ENCODE measurements at places on chromosomes 1 and 21.

GRCh38 chr21:19692231-19692630 is 1288.6 kb upstream of the TMPRSS15 start:
- DNase-seq = no peak

- DNase-seq = no peak
Measured at GRCh38 chr1:92030656-92031107, 897 bp downstream of the EPHX4 start.

DNA sequence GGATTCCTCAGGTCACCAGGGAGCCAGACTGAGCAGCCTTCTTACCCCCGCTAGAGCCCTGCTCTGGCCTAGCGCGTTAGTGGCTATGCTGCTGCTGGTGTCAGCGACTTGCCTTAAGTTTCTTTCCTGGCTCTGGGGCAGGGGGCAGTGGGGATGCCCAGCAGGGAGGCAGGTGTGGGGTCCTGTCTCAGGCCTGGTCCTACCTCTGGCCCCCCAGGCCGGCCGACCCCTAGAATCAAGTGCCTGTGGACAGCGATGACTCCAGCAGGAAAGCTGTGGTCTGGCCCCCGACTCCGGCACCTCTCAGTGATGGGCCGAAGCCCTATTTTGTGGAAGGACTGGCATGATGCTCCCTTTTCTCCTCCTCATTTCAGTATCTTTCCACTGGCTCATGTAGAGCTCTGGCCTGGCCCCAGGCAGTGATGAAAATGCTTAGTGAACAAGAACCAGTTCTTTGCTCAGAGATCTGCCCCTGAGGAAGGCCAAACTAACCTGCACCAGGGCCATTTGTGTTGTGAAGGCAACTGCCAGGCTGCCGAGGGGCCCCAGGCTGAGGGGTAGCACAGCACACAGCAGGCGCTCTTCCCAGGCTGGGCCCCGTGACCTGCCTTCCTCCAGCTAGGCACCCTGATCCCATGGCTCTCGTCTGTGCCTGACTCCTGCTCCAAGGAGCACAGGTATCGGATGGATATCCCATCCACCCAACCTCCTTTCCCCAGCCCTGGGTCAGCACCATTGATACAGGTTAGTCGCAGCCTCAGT is 23.7 kb downstream of the MRPL37 start:
- no peak for DNase-seq

- DNase-seq = no peak
Measured at GRCh38 chr1:40708750-40709099, 17.2 kb downstream of the NFYC start.

- DNase-seq = no peak
Measured at GRCh38 chr1:110308247-110308646, 30.9 kb upstream of the RBM15 start.

DNA sequence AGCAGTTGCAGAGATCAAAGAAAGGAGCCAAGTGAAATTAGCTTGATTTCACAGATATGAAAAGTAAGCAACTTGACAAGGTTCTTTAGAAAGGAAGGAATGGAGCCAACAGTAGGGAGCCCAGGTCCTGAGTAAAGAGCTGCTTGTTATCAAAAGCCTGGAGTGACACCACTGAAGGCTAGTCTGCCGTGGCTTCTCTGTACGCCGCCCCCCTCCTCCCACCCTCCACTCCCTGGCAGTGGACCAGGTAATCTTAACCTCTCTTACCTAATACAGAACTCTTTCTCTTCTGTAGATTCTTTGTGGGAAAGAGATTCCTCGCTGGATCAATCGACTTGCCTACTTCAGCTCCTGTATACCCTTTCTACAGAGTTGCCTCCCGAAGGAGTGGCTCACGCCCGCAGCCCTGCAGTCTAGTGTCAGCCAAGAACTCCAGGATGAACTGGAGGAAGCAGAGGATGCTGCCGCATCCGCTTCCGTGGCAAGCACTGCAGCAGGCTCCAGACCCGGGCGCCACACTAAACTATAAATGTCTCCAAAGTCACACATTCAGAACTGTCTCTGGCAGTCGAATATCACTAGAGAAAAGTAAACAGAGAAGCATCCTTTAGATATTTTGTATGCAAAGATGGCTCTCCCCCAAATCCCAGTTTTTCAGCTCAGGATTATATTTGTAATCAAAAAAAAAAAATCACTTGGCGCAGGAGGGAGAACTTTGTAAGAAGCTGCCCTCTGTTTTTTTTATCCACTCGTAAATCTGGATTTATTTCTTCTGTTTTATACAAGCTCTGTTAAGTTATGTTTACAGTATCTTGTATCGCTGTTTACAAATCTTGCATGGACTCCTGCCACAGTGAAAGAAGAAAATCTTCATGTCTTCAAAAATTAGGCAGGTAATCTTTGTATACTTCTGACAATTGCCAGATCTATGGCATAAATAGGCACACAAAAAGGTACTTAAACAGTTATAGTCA is 52.6 kb downstream of the DESI2 start:
- DNase-seq = no peak

GRCh38 chr1:174157157-174157806 is 2.0 kb upstream of the RABGAP1L start:
- DNase-seq = no peak

- peak; percentile 93 for DNase-seq
Measured at GRCh38 chr1:24289937-24290595, 29.1 kb upstream of the GRHL3 start.

GRCh38 chr1:8812081-8812480 is 5.4 kb downstream of the RERE start:
- no peak for DNase-seq

- no peak for DNase-seq
Measured at GRCh38 chr1:6286266-6286665, 25.4 kb upstream of the GPR153 start.

- no peak for DNase-seq
Measured at GRCh38 chr1:57102561-57103326, 136.9 kb upstream of the C8B start.

DNA sequence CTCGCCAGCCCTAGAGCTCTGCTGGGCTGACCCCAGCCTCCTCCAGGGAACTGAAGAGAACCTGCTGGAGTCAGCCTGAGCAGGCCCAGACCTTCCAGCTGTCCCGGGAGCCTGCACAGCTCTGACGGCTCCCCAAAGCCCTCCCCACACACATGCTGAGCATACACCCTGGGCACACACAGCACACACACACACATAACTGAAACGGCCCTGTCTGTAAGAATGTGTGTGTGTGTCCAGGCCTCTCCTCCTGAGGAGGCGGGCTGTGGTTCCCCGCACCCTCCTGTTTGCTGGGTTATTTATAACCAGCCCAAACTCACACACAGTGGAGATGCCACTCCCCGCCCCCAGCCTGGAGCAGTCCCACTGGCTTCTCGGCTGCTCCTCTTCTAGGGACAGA is 20.2 kb downstream of the SDC3 start:
- no peak for DNase-seq

DNA sequence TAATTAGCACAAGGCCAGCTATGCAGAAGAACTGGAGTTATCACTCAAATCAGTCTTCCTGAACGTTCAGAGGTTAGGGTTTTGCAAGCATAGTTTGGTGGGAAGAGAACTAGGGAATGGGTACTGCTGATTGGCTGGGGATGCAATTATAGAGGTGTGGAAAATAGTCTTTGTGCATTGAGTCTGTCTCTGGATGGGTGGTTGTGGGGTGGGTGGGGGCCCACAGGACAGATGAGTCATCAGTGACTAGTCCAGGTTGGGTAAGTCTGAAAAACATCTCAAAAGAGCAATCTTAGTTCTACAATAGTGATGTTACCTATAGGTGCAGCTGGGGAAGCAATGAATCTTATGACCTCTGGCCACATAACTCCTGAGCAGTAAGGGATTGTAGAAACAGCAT is 89.7 kb upstream of the HMCN1 start:
- DNase-seq = no peak

- no peak for DNase-seq
Measured at GRCh38 chr1:226601456-226601855, 52.9 kb downstream of the STUM start.

DNA sequence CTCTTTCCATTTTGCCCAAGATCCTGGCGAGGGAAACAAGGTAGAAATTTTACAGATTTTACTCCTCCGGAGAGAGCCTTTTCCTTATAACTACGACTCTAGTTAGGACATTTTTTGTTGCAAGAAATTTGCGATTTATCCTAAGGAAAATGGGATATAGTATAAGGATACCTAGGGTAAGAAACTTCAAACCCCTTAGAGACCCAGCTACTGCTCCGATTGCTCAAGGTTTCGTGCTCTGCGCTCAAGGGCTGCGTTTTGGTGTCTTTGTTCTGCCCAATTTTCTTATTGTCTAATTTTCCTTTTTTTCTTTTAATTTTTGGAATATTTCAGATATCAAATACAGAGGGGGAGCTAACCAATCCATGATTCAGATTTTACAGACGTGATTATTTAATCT is 1.5 kb downstream of the TTC3 start:
- DNase-seq = no peak

- DNase-seq = no peak
Measured at GRCh38 chr1:16116002-16116401, 39.9 kb downstream of the EPHA2 start.

- DNase-seq = no peak
Measured at GRCh38 chr1:108345776-108346531, 102.1 kb upstream of the NBPF4 start.
